Stimulated activated CD8-positive, alpha-beta memory T cell treated with anti-CD3 and anti-CD28 coated beads, Interleukin-4, amount 100 ng/mL, for 1 hour (primary cell): ENCODE measurements at places on chromosomes 6 and 20.

DNA sequence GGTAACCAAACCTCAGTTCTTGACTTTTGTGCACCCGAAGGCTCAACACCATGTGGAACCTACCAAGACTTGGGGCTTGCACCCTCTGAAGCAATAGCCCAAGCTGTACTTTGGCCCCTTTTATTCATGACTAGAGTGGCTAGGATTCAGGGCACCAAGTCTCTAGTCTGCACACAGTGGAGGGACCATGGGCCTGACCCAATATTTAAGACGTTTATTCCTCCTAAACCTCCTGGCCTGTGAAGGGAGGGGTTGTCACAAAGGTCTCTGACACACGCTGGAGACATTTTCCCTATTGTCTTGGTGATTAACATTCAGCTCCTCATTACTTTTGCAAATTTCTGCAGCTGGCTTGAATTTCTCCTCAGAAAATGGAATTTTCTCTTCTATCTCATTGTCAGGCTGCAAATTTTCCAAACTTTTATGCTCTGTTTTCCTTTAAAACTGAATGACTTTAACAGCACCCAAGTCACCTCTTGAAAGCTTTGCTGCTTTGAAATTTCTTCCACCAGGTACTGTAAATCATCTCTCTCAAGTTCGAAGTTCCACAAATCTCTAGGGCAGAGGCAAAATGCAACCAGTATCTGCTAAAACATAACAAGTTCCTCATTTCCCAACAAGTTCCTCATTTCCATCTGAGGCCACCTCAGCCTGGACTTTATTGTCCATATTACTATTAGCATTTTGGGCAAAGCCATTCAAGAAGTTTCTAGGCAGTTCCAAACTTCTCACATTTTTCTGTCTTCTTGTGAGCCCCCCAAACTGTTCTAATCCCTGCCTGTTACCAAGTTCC is 481.4 kb upstream of the BTBD3 start:
- no peak for DNase-seq

- no peak for DNase-seq
Measured at GRCh38 chr6:138012682-138013081, 94.5 kb downstream of the PERP start.

DNA sequence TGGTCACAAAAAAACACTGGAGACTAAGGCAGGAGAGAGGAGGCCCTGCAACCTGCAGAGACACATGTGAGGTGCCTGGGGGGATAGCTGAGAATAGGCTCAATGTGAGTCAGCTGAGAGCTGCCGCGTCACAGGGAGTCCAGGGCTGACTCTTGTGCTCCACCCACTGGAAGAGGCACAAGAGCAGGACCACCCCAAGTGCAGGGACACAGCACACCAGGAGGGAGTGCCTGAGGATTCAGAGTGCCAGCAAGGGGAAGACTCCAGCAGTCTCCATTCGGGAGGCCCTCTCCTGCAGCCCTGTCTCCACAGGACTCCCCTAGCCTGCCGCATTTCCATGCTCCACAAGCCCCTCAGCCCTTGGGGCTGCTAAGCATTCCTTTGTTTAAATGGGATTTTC is 105.5 kb downstream of the HUS1B start:
- no peak for DNase-seq

DNA sequence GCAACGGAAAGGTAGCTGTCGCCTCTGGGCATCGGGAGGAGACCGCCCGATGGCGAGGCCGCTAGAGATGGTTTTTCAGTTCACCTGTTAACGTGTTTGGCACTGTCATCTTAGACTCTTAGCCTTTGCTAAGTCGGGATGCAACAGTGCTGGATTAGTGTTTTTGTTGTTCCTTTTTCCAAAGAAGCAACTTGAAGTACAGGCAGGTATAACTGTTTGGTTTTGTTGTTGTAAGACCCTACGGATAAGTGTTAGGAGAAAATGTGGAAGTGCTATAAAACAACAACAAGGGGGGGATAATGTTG is 723 bp downstream of the MANEA start:
- no peak for DNase-seq

- DNase-seq = no peak
Measured at GRCh38 chr20:25863536-25864325, 167.1 kb upstream of the ZNF337 start.

GRCh38 chr6:92459606-92460005 is 959.8 kb downstream of the EPHA7 start:
- DNase-seq = no peak

DNA sequence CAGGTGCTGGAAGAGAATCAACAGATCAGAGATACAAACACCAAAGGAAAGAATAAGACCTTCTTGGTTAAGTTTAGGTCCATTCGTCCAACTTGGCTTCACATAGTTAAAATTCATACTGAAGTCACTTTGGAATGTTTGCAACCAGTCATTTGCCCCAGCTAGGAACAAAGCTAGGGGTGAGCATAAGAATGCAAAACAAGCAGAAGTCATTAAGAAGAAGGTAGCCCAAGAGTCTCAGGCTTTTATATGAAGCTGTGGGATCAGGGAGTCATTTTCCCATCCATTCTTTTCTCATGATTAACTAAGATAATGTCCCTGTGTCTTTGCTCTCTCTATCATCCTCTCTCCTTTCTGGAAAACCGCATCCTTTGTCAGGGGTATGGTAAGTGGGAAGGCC is 51.5 kb upstream of the TMEM170B start:
- no peak for DNase-seq

- DNase-seq = no peak
Measured at GRCh38 chr6:169862892-169863525, 111.6 kb downstream of the ERMARD start.
